WTC11 (cell line): ENCODE measurements at places on chromosomes 13 and 19. TPM values are rescaled to one million over a fixed set of nuclear protein-coding genes. Genes with fewer than 3 reads are reported as not detected.
A peak's percentile ranks its signal among the peaks of the same experiment; 100 is the strongest.

DNA sequence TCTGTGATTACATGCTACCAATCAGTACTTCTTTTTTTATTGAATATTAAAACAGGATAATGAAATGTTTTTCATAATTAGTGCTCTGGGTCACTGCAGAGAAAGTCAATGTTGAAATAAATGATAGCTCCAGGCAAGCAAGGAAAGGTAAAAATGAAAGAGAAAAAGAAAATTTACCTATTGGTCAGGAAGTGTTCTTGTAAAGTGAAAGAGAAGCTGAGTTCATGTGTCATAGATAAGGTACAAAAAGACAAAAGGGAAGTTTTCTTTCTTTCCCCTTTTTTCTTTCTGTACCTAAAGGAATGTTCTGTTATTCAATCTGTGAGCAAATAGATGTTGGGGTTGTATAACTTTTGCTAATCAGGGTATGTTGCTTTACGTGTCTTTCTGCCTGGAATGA, 197.0 kb downstream of the PCDH9 start:
- no peak for DNase-seq

GRCh38 chr13:113952983-113953520, 20.8 kb downstream of the C13orf46 start:
- no peak for DNase-seq

ZNF486 gene
- 20.7 to 22.3 TPM (median 20.8 TPM) in 3 replicates for total RNA-seq

DNA sequence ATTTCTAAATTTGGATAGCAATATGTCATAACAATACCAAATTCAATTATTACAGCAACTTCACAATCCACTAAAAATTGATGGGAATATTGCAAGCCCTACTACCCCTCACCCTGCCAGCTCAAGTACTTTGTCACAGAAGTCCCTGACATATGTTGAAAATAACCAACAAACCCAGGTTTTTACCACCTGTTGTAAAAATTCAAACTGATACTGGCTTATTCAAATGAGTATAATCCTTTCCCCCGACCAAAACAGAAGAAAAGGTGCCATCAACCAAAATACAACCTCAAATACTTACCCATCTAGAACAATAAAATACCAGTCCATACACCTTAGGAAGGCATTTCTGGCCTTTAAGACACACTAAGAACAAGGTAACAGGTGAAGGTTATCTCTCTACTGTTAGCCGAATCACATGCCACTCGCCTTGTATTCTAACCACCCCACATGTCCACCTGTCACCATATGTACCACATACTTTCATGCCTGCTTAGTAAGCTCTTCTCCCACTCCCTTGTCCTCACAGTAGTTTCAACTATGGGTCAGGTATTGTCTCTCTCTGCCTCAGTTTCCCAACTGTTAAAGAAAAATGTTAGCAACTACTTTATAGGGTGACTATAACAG, 53.1 kb downstream of the USP12 start:
- no peak for DNase-seq

DNA sequence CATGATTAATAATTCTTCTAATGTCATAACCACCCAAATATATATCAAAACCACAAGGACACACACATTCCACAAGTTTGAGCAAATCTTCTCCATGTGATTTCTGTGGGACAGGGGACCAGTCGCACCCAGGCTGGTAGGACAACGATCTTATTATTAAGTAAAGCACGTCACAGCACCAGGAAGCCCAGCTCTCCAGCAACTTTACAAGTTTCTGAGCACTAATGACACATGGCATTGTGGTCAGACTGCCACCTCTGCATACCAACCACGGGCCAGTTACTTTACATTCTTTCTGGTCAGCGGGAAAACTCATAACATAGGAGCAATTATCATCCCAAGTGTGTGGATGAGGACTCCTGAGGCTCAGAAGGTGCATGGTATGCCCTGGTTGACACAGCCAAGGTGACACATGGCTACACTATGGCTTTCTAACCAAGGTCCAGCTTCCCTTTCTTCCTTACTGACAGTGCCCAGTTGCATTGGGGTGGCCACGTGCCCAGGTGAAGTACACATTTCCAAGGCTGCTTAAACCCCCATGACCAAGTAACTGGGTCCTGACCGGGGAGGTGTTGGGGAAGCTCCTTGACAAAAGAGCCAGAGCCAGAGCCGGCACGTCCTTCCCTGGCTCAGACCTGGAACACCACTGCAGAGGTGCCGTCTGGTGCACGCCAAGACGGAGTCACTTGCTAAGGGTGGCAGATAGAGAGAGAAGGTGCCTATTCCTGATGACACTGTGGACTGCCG, 27.4 kb downstream of the LATS2 start:
- DNase-seq = no peak

DNA sequence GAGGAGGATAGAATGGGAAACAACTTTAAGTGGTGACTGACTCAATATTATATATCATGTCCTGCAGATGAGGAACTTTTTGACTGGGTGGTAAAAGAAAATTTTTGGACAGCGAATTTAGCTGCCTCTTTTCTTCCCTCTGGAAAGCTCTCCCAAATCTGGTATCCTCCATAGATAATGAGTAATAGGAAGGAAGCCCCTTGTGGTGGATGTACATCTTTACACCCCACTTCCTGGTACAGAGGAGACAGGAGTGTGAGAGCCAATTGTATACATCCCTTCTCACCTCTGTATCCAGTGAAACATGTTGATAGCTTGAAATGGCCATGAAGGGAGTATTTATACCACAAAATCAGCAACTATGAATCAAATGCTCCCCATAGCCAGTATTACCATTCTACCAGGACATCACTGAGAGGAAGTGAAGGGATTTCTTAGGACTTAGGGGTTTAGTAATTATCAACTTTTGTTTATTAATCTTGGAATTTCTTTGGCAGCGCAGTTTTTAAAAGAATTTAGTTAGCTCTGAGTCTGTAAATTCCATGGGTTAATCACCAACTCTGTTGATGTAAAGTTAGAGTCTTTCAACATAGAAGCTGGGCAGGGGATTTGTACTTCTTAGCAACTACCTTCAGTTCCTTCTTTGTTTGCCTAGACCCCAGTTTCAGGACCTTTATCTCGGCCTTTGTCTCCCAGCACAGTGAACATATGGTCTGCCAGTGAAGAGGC, 17.0 kb upstream of the TDRD3 start:
- no peak for DNase-seq

IL17D gene
- total RNA-seq = 0.59 to 0.64 TPM (median 0.60 TPM) in 3 replicates

GRCh38 chr19:7476777-7477494, 11.9 kb downstream of the PEX11G start:
- no peak for DNase-seq

- no peak for DNase-seq
Measured at GRCh38 chr13:44801990-44802389, 187.3 kb downstream of the NUFIP1 start.

DNA sequence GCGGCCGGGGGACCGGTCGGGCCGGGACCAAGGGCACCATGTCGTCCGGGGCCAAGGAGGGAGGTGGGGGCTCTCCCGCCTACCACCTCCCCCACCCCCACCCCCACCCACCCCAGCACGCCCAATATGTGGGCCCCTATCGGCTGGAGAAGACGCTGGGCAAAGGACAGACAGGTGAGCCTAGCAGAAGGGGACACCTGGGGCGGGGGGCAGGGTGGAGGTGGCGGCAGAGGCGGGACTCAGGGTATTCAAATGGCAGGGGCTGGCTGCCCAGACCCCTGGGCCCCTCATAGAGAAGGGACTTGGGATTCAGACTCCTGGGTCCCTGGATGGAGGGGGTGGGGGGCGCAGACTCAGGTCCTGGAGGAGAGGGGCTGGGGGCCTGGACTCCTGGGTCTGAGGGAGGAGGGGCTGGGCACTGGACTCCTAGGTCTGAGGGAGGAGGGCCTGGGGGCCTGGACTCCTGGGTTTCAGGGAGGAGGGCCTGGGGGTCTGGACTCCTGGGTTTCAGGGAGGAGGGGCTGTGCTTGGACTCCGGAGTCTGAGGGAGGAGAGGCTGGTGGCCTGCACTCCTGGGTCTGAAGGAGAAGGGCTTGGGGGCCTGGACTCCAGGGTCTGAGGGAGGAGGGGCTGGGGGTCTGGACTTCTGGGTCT, 735 bp downstream of the BRSK1 start:
- peak; percentile 34 for DNase-seq

GRCh38 chr13:79648191-79648590, 167.2 kb downstream of the NDFIP2 start:
- no peak for DNase-seq

- DNase-seq = no peak
Measured at GRCh38 chr19:7159105-7159933, 89.8 kb downstream of the ZNF557 start.

- DNase-seq = peak; percentile 96
Measured at GRCh38 chr19:45443462-45444317, 20.0 kb upstream of the ERCC1 start.

ZNF383 gene
- 5.4 to 6.7 TPM (median 5.8 TPM) in 3 replicates for total RNA-seq

- DNase-seq = no peak
Measured at GRCh38 chr13:40101708-40102359, 446.4 kb downstream of the COG6 start.

BCAM gene
- 73.1 to 89.5 TPM (median 80.0 TPM) in 3 replicates for total RNA-seq

NAPSA gene
- 2.4 to 3.1 TPM (median 2.7 TPM) in 3 replicates for total RNA-seq

GRCh38 chr19:648305-648704, 8.6 kb downstream of the FGF22 start:
- DNase-seq = no peak
